ENCODE measurements at places on chromosomes 7 and 10.

GRCh38 chr10:113704637-113705343 lies 25.1 kb downstream of the CASP7 start:
- DNase-seq: peak; percentile 45

DNA sequence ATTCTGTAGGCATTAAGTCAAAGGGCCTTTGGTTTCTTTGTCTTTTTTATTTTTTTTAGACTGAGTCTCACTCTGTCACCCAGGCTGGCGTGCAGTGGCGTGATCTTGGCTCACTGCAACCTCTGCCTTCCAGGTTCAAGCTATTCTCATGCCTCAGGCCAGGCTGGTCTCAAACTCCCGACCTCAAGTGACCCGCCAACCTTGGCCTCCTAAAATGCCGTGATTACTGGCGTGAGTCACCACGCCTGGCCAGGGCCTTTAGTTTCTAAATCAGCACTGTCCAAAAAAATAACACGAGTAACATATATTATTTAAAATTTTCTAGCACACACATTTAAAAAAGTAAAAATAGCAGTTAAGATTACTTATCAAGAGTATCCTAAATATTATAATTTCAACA lies 11.1 kb upstream of the ACSL5 start:
- no peak for DNase-seq

GRCh38 chr10:22724773-22725172 lies 10.4 kb upstream of the PIP4K2A start:
- DNase-seq: no peak

DNA sequence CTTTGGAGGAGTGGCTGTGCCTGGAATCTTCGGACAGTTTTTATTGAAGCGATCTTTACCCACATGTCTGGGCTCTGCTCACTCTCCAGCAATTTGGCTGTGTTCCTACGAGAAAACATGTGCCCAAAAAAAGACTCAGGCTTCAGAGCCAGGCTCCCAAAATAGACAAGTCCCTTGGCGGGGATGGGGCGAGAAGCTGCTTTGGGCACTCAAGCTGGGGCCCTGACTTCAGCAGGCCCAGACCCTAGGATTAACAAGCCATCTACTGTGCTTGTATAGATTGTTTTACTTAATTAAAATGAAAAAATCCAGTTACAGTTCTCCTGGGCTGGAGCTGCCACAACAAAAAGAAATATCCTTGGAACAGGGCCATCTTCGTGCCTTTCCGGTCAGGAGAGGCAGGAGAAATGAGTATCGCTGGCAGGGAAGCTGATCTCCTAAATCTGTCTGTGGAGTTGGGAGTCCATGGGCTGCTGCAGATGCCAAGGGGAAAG lies 51.4 kb upstream of the PDCD4 start:
- no peak for DNase-seq

- no peak for DNase-seq
Measured at GRCh38 chr10:21497177-21497807, 28.2 kb downstream of the SKIDA1 start.

- DNase-seq: no peak
Measured at GRCh38 chr10:59892697-59893096, 13.7 kb downstream of the CCDC6 start.

DNA sequence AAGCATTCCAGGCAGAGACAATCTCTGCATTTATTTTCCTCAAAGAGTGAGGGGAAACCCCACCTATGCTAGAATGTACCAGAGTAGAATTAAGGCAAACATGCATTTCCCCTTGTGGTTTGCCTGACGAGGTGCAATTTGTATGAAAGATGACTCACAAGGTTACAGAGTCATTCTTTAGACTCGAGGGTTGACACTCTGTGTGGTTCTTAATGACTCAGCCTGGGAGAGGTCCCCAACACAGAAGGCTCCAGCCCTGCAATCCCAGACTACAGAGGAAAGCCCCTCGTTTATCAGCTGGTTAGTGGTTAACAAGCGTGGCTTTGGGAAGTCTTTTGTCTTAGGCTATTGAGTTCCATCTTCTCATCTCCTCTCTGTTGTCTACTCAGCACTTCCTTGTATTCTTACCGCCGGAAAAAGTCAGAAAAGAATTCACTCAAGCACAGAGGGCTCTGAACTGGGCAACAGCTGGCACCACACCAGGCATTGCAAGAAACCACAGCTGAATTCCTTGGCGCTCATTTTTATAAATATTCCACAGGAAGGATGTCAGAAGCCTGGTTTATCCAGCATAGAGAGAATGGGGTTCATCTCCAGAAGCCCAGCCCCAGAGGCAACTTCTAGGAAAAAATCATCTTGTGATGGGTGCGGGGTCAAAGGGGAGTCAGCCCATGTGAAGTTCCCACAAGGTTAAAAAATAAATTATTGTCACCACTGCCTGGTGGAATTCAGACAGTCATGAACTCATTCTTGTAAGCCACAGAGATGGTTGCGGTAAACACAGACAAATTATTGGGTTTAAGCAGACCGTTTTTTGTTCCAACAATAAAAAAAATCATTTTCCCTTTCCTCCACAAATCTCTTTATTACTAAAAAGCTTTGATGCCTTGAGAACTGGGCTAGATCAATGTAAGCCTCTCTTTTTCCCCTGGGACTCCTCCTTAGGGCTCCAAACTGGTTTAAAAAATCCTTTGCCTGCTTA lies 24.5 kb upstream of the SVIL start:
- peak; percentile 82 for DNase-seq

DNA sequence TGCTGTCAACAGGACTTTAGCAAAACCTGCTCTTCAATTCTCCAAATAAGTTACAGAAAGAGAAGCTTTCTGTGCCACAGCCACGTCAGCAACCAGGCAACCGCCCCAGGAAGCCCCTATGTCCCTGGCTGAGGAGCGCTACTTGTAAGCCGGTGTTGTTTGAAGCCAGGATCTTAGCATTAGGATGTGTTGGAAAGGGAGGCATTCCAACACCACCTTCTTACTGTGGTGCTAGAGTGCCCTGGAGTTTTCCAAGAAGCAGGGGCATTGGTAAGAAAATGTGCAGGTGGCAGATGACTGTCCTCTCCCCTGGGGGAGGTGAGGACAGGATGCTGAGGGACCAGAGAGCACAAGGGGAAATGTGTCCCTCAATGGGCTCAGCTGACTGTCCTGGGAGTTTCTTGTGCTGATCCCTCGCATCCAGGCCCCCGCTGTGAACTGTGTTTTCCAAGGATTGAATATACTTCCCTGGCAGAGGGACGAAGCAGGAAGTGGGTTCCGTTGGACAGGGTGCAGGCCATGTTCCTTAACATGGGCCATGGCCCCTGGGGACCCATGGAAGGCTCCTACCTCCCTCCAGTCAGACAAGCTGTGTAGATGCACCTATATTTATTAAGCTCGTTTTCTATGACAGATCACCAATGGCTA lies 139.6 kb upstream of the GDF10 start:
- DNase-seq: no peak
